ENCODE measurements at places on chromosomes 7 and 10. TPM values are rescaled to one million over a fixed set of nuclear protein-coding genes. Genes with fewer than 3 reads are reported as not detected.

PAPOLB gene
- polyA plus RNA-seq: 0.09 TPM

TMEM176A gene
- 87.4 TPM for polyA plus RNA-seq

SPDYE9 gene
- 1.1 TPM for polyA plus RNA-seq

GRCh38 chr7:26627891-26628341 lies 236.5 kb downstream of the SKAP2 start:
- DNase-seq: no peak

DNA sequence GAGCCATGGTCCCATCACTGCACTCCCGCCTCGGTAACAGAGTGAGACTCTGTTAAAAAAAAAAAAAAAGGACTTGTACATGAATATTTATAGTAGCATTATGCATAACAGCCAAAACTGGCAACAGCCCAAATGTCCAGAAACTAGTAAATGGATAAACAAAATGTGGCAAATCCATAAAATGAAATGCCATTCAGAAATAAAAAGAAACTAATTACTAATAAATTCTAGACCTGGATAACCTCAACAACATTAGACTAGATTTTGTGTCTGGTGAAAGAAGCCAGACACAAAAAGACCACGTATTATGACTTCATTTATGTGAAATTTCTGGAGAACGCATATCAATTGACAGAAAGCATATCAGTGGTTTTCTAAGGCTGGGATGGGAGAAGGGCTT lies 74.5 kb downstream of the HPSE2 start:
- DNase-seq: no peak

- DNase-seq: peak; percentile 54
Measured at GRCh38 chr10:3749600-3749999, 35.4 kb downstream of the KLF6 start.

DNA sequence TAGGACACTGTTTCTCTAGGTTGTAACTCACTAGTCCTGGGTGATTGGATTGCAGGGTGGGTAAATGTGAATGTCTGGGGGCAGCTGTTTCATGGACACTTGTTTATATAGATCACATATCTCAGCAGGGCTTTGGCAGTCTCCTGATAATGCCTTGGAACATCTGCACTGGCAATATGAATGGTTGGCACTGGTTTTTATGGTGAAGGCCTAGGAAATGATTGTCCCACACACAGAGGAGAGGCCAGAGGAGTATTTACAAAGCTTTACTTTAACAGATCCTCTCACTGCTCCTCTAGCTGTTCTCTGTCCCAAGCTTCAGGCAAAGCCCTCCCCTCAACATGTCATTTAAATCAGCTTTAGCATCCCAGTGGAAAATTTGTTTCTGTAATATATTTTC lies 171.3 kb upstream of the STEAP4 start:
- no peak for DNase-seq

DNA sequence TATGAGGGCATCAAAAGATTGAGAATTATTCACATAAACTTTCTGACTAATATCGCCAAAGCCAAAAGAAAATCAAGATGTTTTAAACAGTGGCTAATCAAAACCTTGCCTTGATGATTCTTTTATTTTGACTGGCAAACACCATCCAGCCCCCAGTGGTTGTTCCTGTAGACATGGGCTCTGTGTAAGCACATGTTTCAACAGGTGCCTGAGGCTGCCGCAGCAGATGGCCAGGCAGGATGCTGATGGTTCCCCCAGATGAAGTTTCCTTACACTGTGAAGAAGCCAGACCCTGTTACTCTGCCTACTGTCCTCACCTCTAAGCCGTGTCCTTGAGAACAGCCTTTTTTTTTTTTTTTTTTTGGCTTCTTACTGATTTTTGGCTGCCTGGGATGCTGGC lies 146.5 kb downstream of the RAB11FIP2 start:
- DNase-seq: no peak

DNA sequence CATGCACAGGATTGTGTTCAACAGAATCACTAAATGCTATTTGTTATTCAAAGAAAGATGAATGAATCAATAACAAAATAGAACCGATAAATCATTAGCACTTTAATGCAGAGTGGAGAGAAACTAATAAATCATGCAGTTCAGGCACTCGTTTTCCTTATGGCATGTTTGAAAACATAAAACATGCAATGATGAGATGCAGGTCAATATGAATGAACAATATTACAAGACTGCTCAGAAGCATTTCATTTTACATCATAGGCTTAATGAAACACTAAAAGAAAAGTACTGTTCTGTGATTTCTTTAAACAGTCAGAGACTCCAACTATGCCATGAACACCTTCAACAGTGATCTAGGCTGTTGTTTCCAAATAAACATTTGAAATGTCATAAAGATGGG lies 158.1 kb upstream of the ETV1 start:
- no peak for DNase-seq

- DNase-seq: no peak
Measured at GRCh38 chr7:140242057-140243031, 65.6 kb upstream of the KDM7A start.

All from renal pelvis (tissue), 12 donors.